Cortex of kidney (tissue), 1 donor: ENCODE measurements at places on chromosomes 12 and 14.

DNA sequence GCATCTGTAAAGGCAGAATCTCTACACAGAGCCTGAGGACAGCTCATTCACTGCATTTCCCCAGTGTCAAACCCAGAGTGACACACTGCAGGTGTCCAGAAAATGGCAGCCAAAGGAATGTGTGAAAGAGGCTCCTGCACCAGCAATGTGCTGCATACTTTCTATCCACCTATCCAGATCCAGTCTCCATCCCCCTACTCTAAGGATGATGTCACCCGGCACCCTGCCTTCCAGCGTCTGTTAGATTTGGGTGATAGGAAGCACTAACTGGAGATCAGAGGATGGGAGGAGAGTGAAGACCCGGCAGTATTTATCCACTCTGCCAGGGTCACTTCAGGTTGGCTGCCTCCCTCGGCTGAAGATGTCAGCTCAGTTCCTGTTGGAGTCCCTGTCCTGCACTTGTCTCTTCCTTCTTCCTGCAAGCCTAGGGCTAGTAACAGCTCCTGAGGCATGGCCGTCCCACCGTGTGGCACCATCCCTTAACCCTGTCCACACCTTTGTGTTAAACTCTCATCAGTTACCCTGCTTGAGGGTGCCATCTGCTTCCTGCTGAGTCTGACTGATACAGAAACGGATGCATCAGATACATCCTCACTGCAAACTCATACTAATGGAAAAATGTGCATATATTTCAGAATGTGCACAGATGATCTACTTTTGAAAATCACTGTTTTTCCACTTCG, 13.0 kb upstream of the GPR68 start:
- no peak for DNase-seq

DNA sequence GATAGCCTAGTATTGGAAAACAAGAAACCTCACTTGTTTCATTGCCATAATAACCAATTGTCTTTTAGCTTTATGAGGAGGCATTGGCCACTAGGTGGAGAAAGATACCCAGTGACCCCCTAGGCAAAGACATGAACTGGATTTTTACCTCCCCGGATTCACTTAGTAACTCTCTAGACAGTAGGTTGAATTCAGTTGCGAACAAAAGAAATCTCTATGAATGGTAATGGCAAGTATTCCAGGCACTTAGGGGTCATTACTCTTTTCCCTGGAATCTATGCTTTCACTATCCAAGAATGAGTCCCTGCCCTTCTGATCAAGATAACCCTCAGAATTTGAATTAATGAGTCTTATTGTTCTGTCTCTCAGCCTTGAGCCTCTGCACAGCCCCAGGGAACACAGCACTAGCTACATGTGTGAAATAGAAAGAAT, 29.5 kb upstream of the RHOJ start:
- DNase-seq, result no peak

GRCh38 chr14:57575482-57575881, 81.8 kb upstream of the CCDC198 start:
- DNase-seq, result no peak

GRCh38 chr12:115871714-115872113, 405.8 kb downstream of the MED13L start:
- DNase-seq, result no peak

DNA sequence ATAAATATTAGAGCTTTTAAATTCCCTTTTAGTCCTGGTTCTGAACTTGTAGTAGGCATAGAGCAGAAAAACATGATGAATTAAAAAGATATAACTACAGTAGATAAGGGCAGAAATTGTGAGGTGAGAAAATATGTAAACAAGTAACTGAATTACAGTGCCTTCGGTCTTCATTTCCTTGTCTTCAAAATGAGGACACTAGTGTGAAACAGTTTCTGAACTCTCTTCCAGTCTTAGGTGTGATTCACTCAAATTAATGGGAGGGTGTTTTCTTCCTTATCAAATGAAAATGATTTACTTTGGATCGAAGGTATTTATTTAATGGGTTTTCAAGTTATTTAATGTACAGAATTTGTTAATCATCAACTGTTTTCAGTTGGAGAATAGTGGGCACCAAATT, 1.5 kb downstream of the FGD4 start:
- no peak for DNase-seq

GRCh38 chr12:89901906-89902642, 193.4 kb upstream of the ATP2B1 start:
- no peak for DNase-seq

GRCh38 chr14:68710776-68711175, 82.1 kb downstream of the ZFP36L1 start:
- DNase-seq, result no peak

GRCh38 chr14:57382283-57382682, 8.1 kb upstream of the NAA30 start:
- no peak for DNase-seq

- no peak for DNase-seq
These were observed 654 bp upstream of the SUPT16H start for GRCh38 chr14:21384494-21384851.

- no peak for DNase-seq
These were observed 18.6 kb upstream of the PTGR2 start for GRCh38 chr14:73833034-73833433.

DNA sequence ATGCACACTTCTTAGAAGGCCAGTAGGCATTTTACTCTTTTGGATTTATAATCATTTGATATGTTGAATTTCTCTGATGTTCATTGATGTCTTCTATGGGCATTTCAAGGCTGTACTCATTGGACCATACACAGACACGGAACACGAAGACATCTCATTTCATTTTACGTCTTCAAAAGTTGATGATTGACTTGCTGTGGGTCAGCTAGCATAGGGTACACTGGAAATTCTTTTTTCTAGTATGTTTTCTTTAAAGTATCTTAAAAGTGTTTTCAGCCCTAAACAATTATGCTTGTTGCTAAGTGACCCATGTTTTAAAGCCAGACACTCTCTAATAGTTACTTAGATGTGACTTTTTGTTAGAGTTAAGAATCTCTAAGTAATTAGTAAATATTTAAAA, 16.3 kb downstream of the TRHDE start:
- DNase-seq, result no peak

- DNase-seq, result no peak
These were observed 58.7 kb upstream of the PRMT8 start for GRCh38 chr12:3432176-3432742.

DNA sequence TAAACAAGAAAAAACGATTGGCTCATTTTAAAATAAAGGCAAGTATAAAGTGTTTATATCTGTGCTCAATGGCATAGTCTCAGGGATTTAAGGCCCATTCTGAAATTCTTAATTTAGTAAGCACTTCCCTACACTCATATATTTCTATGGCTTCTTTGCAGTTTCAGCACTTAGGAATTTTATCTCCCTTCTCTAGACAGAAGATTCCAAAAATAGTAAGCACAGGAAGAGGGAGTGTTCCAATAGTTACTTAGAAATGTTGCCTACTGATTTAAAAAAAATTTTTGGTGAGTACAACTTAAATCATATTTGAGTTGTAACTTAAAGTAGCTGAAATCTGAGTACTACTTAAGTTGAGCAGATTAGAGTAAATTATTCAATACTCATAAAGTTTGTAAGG, 19.8 kb downstream of the INSM2 start:
- no peak for DNase-seq

DNA sequence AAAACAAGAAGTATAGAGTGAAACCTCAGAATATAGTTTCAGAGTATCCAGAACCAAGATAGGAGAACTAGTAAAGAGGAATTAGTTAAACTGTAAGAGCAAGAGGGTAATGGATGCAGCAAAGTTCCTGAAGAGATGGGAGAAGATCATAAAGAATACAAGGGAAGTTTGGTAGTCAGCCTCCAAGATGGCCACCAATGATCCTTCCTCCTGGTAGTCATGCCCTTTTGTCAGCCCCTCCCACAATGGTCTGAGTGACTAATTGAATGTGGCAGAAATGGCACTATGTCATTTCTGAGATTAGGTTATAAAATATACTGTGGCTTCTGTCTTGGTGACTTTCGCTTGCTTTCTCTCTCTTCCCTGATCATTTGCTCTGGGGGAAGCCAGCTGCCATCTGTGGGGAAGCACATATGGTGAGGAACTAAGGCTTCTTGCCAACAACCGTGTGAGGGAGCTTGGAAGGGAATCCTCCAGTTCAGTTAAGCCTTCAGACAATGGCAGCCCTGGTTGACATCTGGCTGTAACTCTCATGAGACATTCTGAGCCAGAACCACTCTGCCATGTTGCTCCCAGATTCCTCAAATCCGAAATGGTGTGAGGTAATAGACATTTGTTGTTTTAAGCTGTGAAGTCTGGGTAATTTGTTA, 55.3 kb upstream of the AMN1 start:
- DNase-seq, result no peak

DNA sequence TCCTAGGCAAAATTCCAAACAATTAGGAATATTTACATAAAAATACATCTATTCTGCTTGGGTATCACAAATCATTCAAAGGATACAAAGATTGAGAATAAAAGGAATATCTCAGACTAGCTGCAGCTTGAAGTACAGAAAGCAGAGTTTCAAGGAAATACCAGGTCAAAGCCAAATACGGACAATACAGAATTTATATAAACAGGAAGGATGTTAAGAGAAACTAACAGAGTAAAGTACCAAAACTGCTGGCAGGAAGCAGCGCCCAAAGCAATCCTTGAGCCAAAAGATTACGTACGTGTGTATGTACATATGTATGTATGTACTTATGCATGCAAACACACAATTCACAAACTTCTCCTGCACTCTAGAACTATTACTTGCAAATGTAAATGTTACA, 86.6 kb downstream of the PPP1R12A start:
- no peak for DNase-seq

DNA sequence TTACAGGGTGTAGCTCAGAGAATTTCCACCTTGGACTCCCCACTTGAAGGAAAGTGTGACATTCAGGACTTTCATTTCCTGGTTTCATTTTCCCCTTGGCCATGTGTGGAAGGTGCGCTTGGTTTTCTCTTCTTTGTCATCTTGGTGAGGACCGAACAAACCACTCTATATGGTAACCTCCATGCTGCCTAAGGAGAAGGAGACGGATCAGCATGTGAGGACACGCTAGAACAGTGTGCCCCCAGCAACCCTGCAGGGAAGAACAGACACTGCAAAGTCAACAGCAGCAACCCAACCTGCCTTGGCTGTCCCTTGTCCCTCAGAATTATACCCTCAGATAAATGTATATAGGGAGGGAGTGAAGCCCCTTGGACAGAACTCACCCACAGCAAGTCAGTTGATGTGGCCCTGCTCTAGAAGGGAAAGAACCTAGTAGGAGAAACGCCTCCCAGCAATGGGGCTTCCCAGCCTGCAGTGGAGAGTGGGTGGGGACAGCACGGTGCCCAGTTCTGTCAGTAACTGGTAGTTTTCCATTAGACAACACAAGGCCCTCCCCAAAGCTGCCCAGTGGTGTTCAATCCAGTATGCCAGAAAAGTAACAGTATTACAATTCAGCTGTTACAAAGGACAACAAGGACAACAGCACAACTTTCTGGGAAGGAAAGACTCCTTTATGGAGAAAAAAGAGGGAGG, 18.9 kb upstream of the COCH start:
- DNase-seq, result no peak

GRCh38 chr12:94702696-94703095, 52.3 kb upstream of the TMCC3 start:
- DNase-seq, result no peak

GRCh38 chr12:40216516-40217288, 8.1 kb upstream of the LRRK2 start:
- DNase-seq, result no peak

GRCh38 chr12:54207539-54208294, 18.9 kb upstream of the SMUG1 start:
- DNase-seq, result no peak

DNA sequence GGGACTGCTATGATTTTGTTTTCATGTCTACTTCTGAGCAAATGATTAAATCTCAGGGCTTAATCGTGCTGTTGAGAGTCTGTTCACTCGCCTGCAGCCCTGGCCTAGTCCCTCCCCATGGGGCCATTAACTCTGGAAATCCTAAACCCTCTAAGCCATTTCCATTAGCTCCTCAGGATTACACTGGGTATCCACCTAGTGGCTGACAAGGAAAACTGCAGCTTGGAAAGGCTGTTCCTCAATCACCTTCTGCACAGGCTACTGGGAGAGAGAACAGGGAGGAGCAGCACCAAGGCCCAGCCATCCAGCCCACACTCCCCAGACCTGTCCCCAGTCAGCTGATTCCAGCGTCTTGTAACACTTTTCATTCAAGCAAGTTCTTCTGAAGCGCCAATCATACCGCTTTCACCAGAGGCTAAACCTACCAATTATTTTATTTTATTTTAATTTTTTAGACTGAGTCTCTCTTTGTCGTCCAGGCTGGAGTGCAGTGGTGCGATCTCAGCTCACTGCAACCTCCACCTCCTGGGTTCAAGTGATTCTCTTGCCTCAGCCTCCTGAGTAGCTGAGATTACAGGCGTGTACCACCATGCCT, 48.7 kb downstream of the NEUROD4 start:
- DNase-seq, result no peak

- no peak for DNase-seq
These were observed 118.0 kb downstream of the KICS2 start for GRCh38 chr12:64103825-64104740.

GRCh38 chr14:32472512-32473463, 143.7 kb downstream of the AKAP6 start:
- DNase-seq, result no peak
